Endodermal cell (in vitro differentiated cells): ENCODE measurements at places on chromosomes 2 and 18. TPM values are rescaled to one million over a fixed set of nuclear protein-coding genes. Genes with fewer than 3 reads are reported as not detected.

The RFX8 gene
- total RNA-seq: not detected in 2 replicates

- DNase-seq: peak; percentile 66
Measured at GRCh38 chr2:37896319-37896718, 28.8 kb upstream of the RMDN2 start.

DNA sequence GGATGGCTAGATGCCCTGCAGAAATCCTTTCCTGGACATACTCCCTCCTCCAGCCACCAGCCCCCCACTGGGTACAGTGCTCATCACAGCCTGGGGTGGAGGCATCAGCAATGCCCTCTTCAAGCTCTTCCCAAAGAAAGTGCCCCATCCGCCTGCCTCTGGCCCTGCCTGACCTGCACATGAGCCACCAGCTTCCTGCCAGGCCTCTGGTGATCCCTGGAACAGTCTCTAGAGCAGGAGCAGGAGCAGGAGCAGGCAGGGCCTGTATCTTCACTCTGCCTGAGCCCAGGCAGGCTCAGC lies 54.1 kb upstream of the CAB39 start:
- DNase-seq: no peak

GRCh38 chr18:8806798-8807487 lies 101.6 kb downstream of the MTCL1 start:
- no peak for DNase-seq

DNA sequence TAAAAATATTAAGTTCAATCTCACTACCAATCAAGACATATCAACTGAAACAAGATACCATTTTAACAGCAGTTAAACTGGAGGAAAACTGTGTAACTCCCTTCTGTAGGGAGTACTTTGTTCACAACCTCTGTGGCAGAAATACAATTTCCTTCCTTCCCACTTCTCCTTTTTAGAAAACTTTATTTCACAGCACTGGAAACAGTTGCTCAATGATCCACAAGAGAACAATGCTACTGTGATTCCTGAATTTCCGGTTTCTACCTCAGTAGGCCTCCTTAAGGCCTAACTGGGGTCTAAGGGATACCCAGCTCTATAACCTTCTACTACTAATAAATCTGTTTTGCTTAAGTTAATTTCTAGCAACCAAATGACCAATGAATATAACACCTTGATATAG lies 14.1 kb downstream of the TLK1 start:
- DNase-seq: no peak

GRCh38 chr2:2646433-2647051 lies 315.5 kb upstream of the MYT1L start:
- DNase-seq: no peak

DNA sequence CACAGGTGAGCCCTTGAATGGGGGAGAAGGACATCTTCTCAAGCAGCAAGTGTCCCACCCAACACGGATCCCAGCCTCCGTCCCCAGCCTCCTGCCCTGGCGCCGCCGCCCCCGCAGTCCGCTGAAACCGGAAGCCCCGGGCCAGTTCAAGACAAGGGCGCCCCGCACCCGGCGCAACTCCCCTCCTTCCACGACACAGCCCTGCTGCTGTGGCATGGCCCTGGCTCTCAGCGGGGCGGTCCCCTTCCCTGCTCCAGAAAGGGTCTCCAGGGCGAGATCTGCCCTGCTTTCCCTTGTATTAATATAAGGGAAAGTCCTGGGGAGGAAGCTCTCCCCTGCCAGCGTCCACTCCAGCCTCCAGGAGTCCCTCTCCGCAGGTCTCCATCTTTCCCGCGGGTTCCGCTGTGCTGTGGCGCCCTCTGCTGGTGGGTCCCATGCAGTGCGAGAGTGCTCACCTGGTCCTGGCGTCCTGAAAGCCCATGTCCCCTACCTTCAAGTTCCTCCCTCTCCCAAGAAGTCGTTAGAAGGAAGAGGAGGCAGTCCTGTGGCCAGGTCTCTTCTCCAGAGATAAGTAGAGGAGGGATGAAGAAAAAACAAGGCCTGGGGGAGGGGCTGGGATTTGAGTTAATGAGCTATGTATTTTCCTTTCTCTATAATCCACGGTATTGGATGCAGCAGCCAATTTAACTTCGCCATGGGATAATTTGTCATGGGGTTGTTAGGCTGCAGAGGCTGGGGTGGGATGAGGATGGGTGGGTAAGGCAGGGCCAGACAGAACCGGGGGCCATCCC lies 176.0 kb downstream of the SMAD2 start:
- peak; percentile 98 for DNase-seq

GRCh38 chr18:43589611-43590151 lies 312.4 kb upstream of the SYT4 start:
- no peak for DNase-seq

- no peak for DNase-seq
Measured at GRCh38 chr2:172460780-172461201, 33.4 kb downstream of the ITGA6 start.

GRCh38 chr2:27915191-27915590 lies 24.7 kb downstream of the BABAM2 start:
- DNase-seq: no peak

GRCh38 chr2:36203366-36203765 lies 152.2 kb upstream of the CRIM1 start:
- DNase-seq: no peak

- no peak for DNase-seq
Measured at GRCh38 chr2:217413193-217413592, 553.3 kb upstream of the TNP1 start.

- peak; percentile 76 for DNase-seq
Measured at GRCh38 chr18:12885500-12885899, 1.5 kb upstream of the PTPN2 start.
